HFFc6 (cell line): ENCODE measurements at places on chromosomes 6 and 20. TPM values are rescaled to one million over a fixed set of nuclear protein-coding genes. Genes with fewer than 3 reads are reported as not detected.
A peak's percentile ranks its signal among the peaks of the same experiment; 100 is the strongest.

- peak; percentile 65 for DNase-seq
Measured at GRCh38 chr6:139820210-139820609, 445.8 kb upstream of the CITED2 start.

- no peak for DNase-seq
Measured at GRCh38 chr6:46472243-46472642, 19.0 kb downstream of the RCAN2 start.

DNA sequence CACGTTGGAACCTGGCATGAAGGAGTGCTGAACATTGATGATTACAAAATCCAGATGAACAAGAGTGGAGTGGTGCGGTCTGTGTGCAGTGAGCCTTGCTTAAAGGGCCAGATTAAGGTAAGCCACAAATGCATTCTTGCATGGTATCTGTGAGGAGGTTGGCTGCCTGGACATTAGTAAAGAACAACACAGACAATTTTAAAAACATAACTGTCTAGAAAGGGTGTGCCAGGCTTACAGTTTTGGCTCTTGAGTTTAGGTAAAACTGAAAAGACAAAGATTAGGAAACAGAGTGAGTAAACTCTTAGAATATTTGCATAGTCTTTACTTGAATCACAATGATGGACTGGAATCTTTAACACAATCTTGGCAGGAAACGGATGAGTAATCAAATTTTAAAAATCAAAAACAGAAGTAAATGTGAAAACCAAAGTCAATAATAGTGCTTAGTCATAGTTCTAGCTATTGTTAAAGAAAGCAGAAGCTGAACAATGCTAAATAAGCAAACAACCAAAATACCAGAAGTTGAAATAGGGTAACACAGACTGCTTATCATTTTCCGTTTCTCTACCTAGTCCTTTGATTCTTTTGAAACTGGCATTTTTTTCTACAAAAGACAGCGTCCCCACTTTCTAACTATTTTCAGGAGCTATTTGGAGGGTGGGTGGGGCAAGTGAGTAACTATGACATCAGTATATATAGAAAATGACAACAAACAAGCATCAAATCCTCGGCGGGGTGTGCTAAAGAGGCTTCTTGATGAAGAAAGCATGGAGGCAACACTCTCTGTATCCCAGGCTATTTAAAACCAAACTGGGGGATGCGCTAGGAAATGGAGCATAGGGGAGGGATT is 185.8 kb upstream of the RAB32 start:
- DNase-seq = peak; percentile 81

GRCh38 chr20:10481676-10482075 is 46.6 kb downstream of the SLX4IP start:
- no peak for DNase-seq

DNA sequence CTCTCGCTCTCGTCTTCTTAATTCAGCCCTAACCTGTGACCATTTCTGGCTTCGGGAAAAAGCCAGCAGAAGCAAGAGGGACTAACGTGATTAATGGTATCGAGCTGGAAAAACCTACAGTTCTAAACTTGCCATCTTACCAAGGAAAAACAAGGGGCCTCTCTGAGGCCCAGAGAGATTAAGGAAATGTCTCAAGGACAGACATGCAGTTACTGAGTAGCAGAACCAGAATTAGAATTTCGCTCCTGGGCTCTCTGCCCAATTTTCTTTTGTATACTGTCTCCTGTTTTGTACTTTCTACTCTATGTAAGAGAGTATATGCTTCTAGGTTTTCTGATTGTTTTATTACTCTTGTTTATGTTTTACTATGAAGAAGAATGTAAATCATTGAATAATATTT is 67.8 kb upstream of the LTV1 start:
- no peak for DNase-seq

GRCh38 chr6:163026893-163027292 is 299.1 kb downstream of the PACRG start:
- no peak for DNase-seq

GRCh38 chr6:21883595-21884328 is 290.2 kb downstream of the SOX4 start:
- DNase-seq = no peak

DNA sequence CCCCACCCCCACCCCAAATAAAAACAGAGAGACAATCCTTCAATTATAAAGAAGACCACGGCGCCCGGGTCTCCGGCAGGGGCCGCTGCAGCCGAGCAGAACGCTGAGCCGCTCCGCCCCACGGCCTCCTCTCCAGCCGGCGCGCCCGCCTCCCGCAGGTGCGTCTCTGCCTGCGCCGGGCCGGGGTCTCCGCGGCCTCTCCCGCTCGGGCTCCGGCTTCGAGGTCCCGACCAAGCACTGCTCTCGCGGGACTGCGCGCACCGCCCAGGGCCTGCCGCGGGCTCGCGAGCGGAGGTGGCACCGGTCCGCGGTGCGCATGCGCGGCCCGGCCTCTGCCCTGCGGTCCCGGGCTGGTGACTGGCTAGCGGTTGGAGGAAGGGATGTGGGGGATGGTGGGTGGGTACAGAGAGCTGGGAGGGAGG is 241 bp upstream of the SIRT5 start:
- DNase-seq = peak; percentile 83

DNA sequence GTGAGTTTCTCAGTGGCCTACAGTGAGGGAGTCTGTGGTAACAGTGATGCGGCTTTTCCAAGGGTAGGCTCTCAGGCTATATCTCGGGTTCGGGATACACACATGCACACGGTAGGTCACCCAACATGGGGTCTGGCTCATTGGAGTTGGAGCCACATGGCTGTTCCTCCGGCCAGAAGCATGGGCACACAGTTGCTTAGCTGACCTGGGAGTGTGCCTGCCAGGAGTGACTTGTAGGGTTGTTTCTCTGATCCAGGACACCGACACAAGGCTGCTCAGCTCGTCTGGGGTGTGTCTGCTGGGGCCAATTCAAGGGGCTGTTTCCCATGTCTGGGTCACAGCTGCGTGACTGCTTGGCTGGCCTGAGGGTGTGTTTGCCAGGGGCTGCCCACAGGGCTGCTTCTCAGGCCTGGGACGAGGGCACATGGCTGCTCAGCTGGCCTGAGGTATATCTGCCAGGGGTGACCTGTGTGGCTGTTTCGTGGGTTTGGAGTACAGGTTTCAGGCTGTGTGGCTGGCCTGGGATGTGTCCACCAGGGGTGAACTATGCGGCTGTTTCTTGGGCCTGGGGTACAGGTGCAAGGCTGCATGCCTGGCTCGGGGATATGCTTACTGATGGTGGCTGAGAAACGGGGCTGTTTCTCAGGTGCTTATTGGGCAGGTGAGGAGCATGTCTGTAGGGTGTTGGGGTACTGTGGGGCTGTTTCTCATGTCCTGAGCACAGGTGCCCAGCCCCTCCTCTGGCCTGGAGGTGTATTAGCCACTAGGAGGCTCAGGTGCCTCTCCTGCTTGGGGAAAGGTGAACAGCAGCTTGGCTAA is 15.2 kb downstream of the KIF25 start:
- DNase-seq = no peak

- DNase-seq = no peak
Measured at GRCh38 chr20:51598556-51598955, 56.0 kb upstream of the NFATC2 start.

- DNase-seq = peak; percentile 4
Measured at GRCh38 chr6:129440691-129441090, 269.3 kb downstream of the ARHGAP18 start.

GRCh38 chr6:168129292-168130167 is 50.5 kb upstream of the FRMD1 start:
- DNase-seq = no peak

DNA sequence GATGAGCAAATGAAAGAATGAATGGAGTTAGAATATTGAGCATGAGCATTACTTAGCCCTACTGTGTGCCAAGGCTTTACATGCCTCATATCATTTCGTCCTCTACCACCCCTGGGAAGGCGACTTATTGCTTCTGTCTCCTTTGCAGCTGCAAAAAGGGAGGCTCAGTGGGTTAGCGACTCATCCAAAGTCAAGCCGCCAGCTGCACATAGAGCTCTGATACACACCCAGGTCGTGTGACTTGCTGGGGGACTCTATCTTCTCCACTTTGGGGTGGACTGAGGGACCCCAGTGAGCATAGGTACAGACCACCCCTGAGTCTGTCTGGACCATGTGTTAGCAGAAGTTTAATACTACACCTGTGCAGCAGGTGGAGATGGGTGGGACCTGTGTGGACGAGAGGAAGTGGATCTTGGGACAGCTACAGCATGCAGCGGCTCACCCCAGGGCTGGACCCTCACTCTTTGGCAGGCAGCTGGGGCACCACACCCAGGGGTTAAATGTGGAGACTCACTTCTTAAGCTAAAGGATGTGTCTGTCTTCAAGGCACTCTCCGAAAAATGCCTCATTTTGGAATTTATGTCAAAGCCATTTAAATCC is 36.2 kb upstream of the ANGPT4 start:
- no peak for DNase-seq

- DNase-seq = no peak
Measured at GRCh38 chr6:41777551-41778285, 2.0 kb downstream of the FRS3 start.

GRCh38 chr20:52539891-52540290 is 348.3 kb upstream of the ZFP64 start:
- DNase-seq = no peak

- DNase-seq = no peak
Measured at GRCh38 chr20:22916021-22916842, 118.9 kb upstream of the SSTR4 start.

DNA sequence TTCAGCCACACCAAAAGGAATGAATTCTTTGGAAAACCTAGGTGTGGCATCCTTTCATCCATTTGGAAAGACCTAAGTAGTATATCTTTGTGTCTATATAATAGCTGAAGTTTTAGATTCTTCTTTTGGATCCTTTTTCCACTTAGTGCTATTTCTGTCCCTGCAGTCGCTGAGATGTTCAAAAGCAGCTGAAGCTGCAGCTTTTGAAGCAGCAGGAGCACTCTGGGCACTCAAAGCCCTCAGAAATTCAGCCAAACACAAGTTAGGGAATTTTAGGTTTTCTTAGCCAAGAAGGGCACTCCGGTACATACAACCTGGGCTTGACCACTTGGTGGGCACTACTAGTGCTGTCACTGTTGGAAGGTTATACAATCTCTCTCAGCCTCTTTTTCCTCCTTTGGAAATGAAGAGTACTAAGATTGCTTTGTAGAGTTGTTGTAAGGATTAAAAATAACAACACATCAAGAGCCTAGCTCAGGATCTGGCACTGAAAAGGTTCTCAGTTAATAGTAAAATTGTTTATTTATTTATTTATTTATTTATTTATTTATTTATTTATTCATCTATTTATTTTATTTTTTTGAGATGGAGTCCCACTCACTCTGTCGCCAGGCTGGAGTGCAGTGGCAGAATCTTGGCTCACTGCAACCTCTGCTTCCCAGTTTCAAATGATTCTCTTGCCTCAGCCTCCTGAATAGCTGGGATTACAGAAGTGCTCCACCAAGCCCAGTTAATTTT is 71.9 kb upstream of the SLC22A16 start:
- DNase-seq = no peak

DNA sequence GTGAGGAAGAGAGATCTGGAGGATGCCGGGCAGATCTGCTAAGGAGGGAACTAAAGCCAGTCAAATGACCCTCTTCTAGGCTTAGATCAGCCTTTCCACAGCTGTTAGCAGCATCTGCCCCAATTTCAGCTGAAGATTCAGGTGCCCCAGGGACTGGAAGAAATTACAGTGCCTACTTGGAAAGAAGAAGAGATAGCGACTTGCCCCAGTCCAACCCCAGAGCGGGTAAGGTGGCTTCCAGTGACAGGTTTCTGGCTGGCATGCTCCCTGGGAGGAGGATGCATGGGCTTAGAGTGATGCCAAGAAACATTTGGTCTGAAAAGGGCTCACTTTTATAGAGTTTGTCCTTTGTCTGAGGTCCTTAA is 620 bp downstream of the TJAP1 start:
- no peak for DNase-seq

- no peak for DNase-seq
Measured at GRCh38 chr6:56043761-56044160, 168.4 kb upstream of the BMP5 start.

DNA sequence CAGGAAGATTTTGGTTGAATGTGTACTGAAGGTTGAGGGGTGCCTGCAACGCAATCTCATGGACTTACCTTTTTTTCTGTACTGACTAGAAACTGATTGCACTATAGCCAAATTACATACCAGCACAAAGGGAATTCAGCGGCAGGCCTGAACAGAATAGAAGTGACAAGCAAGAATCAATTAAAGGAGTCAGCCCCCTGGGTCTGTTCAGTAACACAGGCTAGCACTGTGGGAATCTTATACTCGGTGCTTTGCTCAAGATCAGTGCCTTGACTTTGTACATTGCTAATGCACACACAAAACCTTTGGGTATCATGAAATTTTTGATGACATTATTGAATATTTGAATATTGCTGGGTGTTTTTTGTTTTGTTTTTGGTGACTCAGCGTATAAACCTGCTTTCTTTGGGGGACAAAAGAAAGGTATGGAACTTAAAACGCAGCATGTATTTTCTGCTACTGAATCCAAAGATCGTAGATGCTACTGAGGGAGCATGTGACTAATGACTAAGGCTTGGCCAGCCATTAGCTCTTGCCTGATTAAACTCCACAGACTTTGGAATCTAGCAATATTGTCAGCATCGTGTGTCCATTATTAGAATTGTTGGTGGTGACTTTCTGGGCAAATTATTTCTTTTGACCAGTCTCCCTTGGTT is 236.6 kb downstream of the ARID1B start:
- DNase-seq = no peak

DNA sequence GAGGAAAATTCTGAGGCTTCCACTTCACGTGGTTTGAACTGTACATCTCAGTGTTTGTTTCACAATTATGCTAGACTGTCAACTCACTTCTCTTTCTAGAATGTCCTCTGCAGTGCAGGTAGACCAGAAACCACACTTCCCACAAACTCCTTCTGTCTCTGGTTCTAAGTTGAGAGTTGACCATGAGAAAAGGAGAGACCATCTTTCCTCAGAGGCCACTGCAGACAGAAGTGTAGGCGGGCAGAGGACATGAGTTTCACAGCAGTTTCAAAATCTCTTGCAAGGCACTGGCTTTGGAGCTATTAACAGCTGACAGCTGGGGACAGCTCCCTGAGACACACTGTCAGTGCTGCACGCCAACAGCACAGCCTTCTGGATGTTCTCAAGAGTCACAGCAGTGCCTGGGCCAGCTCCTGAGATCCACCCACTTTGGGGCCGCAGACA is 55.4 kb upstream of the MOXD1 start:
- DNase-seq = peak; percentile 17

- DNase-seq = no peak
Measured at GRCh38 chr20:58868795-58869194, 16.3 kb downstream of the GNAS start.

- DNase-seq = peak; percentile 11
Measured at GRCh38 chr20:58389324-58389967, 417 bp downstream of the VAPB start.

GRCh38 chr20:46132705-46133120 is 14.6 kb downstream of the CD40 start:
- DNase-seq = peak; percentile 22

The CTCFL gene
- not detected in 3 replicates for total RNA-seq

The TREML2 gene
- total RNA-seq = not detected in 3 replicates

The RFX6 gene
- total RNA-seq = not detected in 3 replicates

The ADGRG6 gene
- 31.0 to 76.5 TPM (median 66.1 TPM) in 3 replicates for total RNA-seq

The BTNL2 gene
- total RNA-seq = not detected in 3 replicates

The NOX3 gene
- not detected in 3 replicates for total RNA-seq

The BPHL gene
- total RNA-seq = 11.9 to 14.3 TPM (median 12.8 TPM) in 3 replicates

The TBXT gene
- not detected in 2 replicates for total RNA-seq

The KIAA0408 gene
- total RNA-seq = 0.99 to 1.8 TPM (median 1.4 TPM) in 3 replicates

The FAM162B gene
- total RNA-seq = 4.6 to 10.9 TPM (median 7.9 TPM) in 3 replicates

The KCNK17 gene
- not detected in 3 replicates for total RNA-seq

The IL20RA gene
- not detected in 3 replicates for total RNA-seq

The ARMH2 gene
- total RNA-seq = not detected in 3 replicates

The DDO gene
- total RNA-seq = 1.1 TPM in 2 replicates

The OTOR gene
- total RNA-seq = not detected in 3 replicates

The PRPH2 gene
- 0.19 to 1.4 TPM (median 1.1 TPM) in 3 replicates for total RNA-seq

The NFATC2 gene
- 0.70 and 0.83 TPM in 2 replicates for total RNA-seq

The CGAS gene
- 3.0 to 5.7 TPM (median 4.8 TPM) in 3 replicates for total RNA-seq

The FNDC1 gene
- not detected in 3 replicates for total RNA-seq

The RIPOR2 gene
- 10.1 to 18.1 TPM (median 11.6 TPM) in 3 replicates for total RNA-seq

The ME1 gene
- total RNA-seq = 24.6 to 35.2 TPM (median 27.3 TPM) in 3 replicates
